IMR-90 (cell line): ENCODE measurements at places on chromosomes 11 and 22. TPM values are rescaled to one million over a fixed set of nuclear protein-coding genes. Genes with fewer than 3 reads are reported as not detected.

The CASP5 gene
- not detected in 2 replicates for total RNA-seq

The DAGLA gene
- 0.83 and 0.90 TPM in 2 replicates for total RNA-seq

The GLYAT gene
- total RNA-seq: not detected in 2 replicates

The GSTP1 gene
- total RNA-seq: 947 and 1,000 TPM in 2 replicates

The ANGPTL5 gene
- total RNA-seq: not detected in 2 replicates

The CD248 gene
- 19.5 and 25.6 TPM in 2 replicates for total RNA-seq

The TMEM86A gene
- total RNA-seq: 0.28 and 0.36 TPM in 2 replicates

The GAS2 gene
- 0.90 and 1.9 TPM in 2 replicates for total RNA-seq

The IRF7 gene
- 1.4 and 1.6 TPM in 2 replicates for total RNA-seq

The TCF20 gene
- 20.0 and 23.7 TPM in 2 replicates for total RNA-seq

The MYBPC3 gene
- not detected in 2 replicates for total RNA-seq

The FOXR1 gene
- total RNA-seq: not detected in 2 replicates

DNA sequence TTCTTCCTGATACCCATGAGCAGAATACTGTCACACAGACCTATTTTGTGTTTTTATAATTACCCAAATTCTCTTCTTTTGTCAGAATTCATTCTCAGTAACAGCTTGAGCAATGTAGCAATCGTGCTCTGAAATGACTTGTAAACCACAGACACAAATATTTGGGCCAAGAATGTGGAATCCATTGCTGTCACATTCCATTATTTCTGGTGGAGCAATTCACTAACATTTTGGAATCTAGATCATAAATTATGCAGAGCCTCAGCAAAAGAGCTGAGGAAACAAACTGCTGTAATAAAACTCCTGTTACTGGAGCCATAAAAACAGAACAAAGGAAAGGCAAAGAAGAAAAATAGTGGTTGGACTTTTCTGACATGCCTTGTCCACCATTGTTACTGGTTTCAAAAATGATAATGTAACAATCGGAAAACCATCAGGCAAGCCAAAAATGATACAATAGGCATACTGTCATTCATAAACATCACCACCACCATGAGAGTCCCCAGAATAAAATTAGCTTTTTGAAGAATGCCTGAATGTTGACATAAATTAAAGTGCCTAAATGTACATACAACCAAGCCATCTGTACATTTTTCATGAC lies 223.4 kb upstream of the PITPNB start:
- peak; percentile 85 for DNase-seq

DNA sequence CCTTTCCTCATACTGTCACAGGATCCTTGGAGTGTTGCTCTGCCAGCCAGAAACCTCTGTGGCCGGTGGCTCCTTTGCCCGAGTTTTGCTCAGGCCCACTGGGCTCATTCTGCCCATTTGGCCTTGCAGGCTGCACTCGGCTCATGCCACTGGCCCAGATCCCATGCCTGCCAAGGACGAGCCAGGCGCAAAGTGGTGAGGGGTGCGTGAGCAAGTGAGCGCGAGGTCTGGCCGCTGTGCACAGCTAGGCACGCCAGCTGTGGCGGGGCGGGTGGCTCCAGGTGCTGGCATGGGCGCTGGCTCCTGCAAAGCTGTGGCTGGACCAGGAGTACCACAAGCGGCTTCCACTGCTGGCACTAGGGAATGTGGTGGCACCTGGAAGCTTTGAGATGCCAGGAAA lies 2.8 kb upstream of the RNF141 start:
- no peak for DNase-seq

DNA sequence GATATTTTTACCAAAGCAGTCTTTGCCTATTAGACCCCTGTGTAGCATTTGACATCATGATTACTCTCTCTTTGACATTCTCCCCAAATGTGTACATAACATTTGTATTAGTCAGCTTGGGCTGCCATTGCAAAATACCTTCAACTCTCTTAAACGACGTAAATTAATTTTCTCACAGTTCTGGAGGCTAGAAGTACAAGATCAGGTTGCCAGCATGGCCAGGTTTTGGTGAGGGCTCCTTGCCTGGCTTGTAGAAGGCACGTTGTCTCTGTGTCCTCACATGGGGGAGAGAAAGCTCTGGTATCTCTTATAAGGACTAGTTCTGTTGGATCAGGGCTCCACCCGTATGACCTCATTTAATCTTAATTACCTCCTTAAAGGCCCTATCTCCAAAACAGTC lies 12.3 kb upstream of the DLAT start:
- peak; percentile 52 for DNase-seq

GRCh38 chr11:36487619-36488018 lies 22.5 kb downstream of the TRAF6 start:
- DNase-seq: no peak

- no peak for DNase-seq
Observed at GRCh38 chr22:26579331-26579886, 10.5 kb downstream of the TPST2 start.

DNA sequence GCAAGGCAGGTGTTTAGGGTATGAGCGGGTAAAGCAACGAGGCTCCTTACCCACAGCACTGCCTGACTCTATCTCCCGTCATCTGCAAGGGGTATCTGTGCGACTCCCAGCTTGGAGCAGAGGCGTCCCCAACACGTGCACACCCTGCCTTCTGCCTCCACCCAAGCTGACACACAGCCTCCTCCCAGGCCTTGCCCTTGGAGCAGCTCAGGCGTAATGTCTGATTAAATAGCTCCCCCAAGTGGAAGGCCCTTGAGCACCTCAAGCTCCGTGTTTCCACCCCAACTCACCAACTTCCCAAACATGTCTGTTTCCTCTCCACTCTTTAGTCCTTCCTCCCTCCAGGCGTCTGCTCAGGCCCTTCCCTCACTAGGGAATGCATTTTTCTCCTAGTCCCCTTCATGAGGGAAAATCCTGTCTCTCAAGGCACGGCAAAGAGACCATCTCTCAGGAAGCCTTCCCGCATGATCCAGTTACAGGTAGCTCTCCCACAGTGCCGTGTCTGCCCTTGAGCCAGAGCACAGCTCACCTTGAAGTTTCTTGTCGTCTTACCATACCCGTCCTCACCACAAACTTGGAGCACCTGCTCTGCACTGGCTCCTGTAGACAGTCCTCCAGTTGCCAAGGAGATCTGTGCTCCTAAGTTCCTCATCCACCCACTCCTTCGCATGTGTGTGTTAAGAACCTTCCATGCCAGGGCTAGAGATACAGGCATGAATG lies 15.8 kb downstream of the CYB5R2 start:
- peak; percentile 68 for DNase-seq

DNA sequence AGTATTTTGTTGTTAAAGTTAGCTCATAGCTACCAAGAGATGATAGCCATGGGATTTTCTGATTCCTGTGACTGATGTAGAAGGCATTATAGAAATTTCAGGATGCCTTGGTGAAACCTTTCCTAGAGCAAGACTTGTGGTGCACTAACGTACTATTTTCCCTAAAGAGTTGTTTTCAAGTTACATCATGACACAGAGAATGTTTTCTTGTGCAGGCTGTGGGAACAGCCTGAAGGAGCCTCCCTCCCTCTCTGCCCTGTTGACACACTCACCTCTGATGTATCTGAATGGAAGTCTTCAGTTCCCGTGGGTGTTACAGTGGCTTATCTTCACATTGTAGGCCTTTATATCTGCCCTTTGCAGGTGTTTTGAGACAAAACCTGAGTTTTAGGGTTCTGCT lies 121.6 kb downstream of the LDLRAD3 start:
- peak; percentile 68 for DNase-seq

DNA sequence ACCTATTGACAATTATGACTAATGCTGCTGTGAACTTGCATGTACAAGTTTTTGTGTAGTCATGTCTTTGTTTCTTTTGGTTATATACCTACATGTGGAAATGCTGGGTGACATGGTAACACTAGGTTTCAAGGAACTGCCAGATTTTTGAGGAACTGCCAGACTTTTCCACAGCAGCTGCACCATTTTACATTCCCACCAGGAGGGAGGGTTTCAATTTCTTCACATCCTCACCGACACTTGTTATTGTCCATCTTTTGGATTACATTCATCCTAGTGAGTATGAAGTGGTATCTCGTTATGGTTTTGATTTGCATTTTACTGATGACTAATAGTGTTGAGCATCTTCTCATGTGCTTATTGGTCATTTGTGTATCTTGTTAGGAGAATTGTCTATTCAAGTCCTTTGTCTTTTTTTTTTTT lies 13.3 kb downstream of the CLDN5 start:
- no peak for DNase-seq

- no peak for DNase-seq
Observed at GRCh38 chr11:125129316-125129993, 18.0 kb upstream of the TMEM218 start.

DNA sequence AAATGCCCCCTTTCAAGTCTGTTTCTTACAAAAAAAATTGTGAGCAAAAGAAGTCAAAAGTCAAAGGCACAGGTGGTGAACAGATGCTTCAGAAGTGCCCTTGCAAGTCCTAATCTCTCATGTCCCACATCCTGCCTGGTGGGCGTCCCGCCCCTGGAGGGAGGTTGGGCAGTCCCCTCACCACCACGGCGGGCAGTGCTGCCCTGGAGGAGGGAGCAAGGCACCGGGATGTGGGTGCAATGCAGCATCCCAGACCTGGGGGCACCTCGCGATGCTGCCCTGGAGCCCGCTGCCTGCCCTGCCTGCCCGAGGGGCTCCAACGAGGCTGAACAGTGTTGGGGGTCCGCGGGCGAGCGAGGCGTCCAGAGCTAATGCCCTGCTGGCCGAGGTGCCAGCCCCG lies 15.9 kb downstream of the MRGPRG start:
- no peak for DNase-seq

GRCh38 chr11:75571625-75572024 lies 9.6 kb downstream of the SERPINH1 start:
- DNase-seq: no peak

DNA sequence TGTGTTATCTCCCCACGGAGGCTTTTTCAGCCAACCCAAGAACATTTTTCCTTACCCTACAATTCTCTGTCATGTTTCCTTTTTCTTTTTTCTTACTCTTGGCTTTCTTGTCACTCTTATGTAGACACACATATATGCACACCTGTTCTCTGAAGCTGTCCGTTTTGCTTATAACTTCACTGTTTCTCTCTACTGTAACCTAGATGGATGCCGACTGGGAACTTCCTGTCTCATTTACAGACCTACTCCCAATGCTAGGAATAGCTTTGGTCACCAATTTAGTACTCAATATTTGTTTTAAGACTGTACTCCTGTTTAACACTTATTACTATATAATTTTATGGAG lies 9.9 kb upstream of the CASP12 start:
- DNase-seq: no peak

DNA sequence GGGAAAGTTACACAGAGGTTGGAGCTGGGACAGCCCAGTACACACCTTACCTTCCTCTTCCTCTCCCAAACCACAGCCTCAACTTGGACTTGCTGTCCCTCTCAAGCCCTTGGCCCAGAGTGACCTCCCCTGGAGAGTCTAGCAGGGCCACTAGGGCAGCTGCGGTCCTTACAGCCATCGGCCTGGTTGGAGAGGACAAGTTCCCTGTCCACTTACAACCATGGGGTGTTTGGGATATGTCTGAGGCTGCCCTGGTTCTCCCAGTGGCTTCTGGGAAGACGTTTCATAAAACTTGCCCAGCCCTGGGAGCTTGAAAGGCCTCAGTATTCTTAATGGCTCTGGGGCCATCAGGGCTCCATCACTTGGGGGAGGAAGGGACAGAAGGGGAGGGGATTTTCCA lies 13.1 kb upstream of the DGKZ start:
- DNase-seq: no peak

GRCh38 chr22:43885786-43886185 lies 6.0 kb downstream of the PNPLA5 start:
- no peak for DNase-seq

- no peak for DNase-seq
Observed at GRCh38 chr22:38900677-38901076, 28.7 kb upstream of the CBX6 start.

DNA sequence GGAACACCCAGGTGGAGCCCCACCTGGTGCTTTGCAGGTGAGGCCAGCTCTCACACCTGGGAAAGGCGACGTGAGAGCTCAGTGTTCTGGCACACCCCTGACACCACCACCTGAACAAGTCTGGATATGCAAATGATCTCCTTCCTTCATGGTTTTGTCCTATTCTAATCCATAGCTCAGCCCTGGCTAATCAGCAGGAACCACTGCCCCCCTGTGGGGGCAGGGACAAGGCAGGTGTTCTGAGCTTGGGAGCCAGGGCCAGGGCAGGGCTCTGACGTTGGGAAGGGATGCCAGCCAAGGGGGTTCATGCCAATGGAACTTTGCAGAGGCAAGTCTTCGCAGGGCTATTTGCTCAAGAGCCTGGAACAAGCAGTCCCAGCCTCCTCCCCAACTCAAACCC lies 144.2 kb downstream of the TRIM29 start:
- no peak for DNase-seq

- DNase-seq: no peak
Observed at GRCh38 chr22:30276039-30276438, 9.4 kb upstream of the OSM start.

GRCh38 chr11:102237096-102237735 lies 80.1 kb upstream of the BIRC3 start:
- peak; percentile 62 for DNase-seq

DNA sequence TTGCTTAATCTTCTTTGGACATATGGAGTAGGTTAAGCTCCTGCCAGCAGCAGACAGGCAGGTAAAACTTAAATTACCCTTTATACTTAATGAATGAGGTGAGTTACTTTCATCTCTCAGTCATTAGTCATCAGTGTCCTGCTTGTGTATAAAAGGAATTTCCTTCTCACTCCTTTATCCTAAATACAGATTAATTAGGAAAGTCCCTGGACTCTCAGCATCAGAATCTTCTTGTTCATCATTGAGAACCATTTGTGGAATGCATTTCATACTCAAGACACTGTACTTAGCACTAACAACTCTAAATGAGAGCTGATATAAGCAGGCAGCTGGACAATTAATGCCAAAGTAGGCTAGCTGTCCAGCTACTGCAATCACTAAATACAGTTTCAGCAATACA lies 630.4 kb downstream of the METTL15 start:
- DNase-seq: peak; percentile 34

DNA sequence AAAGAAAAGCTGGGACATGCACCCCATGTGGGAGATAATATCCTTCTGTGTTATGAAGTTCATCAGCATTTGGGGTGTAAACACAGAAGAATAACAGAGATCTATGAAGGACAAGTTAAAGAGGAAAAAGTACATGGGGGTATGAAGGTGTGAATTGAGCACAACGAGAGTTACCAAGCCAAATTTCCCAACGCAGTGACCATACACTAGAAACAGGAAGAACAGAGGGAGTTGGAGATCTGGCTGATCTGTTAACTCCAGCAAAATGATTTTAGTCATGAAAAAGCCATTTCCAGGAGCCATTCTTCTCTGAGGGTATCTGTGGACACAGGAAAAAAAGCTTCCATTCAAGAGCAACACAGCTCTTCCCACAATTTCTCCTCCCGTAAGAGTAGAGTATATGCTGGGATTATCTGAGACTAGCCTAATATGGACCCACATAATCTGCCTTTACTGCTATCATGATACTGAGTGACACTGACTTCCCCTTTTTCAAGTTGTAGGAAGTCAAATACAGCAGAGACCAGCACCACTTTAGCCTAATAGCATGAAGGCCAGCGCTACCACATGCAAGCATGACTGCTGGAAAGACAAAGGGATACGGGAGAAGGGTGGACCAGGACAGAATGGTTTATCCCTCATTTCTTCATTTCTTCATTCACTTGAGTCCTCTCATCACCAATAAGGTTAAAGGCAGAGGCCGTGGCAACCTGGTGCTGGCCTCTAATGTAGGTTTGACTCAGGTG lies 19.6 kb upstream of the OR8D2 start:
- no peak for DNase-seq

GRCh38 chr11:4881188-4881587 lies 512 bp upstream of the OR51T1 start:
- peak; percentile 9 for DNase-seq
